Activated T-helper 9 cell treated with anti-CD3 and anti-CD28 coated beads, Interleukin-2, amount 50 U/mL, for 16 hours (primary cell): ENCODE measurements at places on chromosomes 12 and 14.

GRCh38 chr14:97411938-97412612 is 614.9 kb downstream of the VRK1 start:
- no peak for DNase-seq

DNA sequence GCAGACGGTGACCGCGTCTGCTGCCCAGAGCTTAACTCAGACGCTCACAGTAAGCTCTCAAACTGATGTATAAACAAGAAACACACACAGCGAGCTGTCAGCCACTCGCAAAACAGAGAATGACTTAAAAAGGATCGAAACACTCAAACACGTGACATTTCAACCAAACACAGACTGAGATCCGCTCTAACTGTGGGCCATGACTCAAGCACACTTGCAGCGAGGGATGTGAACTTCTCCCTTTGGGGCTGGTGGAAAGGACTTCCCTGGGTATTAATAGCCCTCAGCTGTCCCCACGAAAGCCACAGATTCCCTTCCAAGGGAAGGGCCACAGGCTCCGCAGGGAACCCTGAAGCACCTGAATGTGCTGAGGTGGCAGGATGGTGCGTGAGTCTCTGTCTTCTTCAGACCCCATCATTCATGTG is 29.1 kb downstream of the CCDC88C start:
- DNase-seq = peak; percentile 37

GRCh38 chr14:99654235-99654985 is 9.5 kb downstream of the HHIPL1 start:
- DNase-seq = no peak

DNA sequence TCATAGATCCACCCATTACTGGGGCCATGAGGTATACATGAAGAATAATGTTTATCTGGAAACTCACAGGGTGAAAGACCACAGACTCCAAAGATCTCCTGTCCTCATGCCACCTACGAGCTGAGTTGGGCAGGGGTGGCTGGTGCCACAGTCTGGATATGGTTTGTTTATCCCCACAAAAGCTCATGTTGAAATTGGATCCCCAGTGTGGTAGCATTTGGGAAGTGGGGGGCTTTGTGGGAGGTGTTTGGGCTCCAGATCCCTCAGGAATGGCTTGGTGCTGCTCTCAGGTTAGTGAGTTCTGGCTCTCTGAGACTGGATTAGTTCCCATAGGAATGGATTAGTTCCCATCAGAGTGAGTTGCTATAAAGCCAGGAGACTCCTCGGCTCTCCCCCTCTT is 192.3 kb upstream of the FSCB start:
- no peak for DNase-seq

DNA sequence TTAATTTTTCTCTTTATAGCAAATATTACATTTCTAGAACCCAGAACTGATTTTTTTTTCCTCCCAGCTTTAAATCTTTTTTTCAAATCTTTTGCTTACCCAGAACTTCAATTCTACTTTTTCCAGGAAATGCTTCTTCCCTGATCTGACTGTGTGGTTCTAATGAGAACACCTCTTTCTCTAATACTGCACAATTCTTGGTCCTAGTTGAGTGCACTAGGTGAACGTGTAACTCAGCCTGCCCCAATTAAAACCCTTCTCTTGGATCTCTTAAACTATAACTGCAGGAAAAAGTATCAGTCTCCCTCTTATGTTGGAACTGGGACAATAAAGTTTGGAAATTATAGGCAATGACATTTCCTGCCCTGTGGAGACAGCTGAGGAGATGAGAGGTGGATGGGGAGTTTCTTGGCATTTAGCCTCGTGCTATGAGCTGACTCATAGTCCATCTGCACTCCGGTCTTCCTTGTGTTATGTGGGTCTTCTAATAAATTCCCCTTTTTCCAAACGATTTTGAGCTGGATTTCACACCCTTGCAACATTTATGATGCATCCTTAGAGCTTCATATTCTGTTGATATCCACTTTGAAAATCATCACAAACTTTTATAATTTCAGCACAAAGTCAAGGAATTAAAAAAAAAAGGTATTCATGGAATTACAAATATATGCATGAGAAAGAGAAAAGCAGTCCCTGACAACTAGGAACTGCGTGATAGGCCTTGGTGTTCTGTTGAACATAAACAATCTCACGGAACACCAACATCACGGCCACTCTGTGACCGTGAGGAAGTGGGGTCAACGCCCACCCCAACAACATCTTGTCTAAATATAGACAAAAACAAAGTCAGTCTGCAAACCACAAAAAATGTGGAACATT is 52.4 kb downstream of the BRMS1L start:
- no peak for DNase-seq

- no peak for DNase-seq
These were observed 173.0 kb upstream of the WSCD2 start for GRCh38 chr12:107955966-107956643.

DNA sequence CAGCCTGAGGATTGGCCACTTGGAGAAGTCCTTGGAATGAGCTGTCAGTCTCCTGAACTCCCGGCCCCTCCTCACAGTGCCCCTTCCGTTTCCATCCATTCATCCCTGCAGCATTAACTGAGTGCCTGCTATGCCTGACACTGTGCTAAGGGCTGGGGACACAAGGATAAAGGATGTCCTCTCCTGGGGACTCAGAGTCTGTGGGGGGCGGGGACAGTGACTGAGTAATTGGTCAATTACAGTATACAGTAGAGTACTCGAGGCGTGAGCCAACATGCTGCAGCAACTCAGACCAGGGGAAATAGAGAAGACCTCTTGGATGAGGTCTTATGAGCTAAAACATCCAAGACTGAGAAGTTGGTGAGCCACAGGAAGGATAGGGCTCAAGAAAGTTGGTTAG is 43.4 kb upstream of the PWP1 start:
- DNase-seq = no peak

GRCh38 chr12:5230156-5230555 is 186.5 kb downstream of the KCNA5 start:
- no peak for DNase-seq

DNA sequence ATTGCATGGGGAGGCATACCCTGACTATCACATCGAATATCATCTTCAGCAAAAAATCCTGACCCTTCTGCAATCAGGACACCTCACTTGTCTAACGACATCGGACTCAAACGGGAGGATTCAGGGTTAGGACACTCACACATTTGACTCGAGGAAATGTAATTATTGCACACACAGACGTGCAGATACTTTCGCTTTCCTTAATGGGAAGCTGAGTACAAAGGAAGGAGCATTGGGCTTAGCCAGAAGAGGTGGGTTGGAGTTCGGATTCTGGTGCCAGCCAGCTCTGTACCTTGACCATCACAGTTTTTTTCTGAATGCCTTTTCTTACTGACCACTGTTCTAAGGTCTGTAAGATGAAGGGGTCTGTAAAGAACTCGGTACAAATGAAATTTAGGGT is 260.4 kb downstream of the GALC start:
- no peak for DNase-seq

DNA sequence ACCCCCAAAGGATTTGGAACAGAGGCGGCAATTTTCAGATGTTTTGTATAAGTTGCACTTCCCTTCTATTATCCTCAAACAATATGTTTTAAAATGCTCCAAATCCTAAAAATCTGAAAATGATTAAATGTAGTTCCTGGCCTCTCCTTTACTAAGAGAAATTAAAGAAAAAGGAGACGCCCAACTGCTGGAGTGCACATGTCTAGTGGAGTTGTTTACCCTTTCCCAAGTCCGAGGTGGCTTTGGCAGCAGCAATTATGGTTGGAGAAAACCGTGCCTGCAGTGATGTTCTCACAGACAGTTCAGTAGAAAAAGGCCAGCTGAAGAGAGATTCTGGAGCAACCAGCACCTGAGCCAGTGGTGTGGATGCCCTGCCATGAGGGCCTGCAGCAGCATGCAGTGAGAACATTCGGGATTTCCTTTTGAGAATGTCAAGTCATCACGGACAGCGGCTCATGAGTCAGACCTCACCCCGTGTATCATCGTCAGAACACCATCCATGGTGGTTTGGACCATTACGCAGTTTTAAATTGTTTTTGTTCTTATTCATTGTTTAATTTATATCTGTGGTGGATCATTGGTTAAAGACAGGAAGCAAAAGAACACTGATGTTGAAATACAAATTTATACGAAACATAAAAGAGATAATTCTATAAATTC is 179.0 kb upstream of the KRR1 start:
- DNase-seq = no peak

- no peak for DNase-seq
These were observed 76.5 kb upstream of the AMIGO2 start for GRCh38 chr12:47156167-47156736.

DNA sequence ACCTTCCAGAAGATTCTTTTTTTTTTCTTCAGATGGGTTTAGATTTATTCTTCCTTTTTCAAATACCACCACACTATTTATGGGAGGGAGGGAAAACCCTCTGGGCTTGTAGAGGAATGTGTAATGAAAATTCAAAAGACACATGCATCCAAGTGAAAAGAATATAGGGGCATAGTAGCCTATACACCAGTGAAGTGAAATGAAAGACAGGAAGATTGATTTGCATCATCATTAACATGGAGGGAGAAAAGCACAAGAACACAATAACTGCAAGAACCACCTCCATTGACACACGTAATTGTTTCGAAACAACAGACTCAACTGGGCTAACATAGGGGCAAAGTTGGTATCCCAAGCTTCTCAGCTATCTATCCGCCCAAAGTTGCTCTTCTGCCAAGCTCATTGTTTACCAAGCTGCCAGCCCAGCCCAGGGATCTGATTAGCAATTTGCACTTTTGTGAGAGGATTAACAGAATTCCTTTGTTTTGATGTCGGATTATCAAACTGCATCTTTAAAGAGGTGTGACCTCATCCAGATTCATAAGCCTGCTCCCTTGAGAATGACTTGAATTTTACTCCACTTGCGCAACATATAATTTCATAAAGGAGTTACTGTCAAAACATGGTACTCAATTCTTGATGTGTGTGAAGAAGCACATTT is 430.5 kb upstream of the SOX5 start:
- DNase-seq = no peak

- DNase-seq = no peak
These were observed 27.8 kb upstream of the DLK1 start for GRCh38 chr14:100698666-100699448.

- no peak for DNase-seq
These were observed 27.1 kb downstream of the FMNL3 start for GRCh38 chr12:49680075-49680474.

DNA sequence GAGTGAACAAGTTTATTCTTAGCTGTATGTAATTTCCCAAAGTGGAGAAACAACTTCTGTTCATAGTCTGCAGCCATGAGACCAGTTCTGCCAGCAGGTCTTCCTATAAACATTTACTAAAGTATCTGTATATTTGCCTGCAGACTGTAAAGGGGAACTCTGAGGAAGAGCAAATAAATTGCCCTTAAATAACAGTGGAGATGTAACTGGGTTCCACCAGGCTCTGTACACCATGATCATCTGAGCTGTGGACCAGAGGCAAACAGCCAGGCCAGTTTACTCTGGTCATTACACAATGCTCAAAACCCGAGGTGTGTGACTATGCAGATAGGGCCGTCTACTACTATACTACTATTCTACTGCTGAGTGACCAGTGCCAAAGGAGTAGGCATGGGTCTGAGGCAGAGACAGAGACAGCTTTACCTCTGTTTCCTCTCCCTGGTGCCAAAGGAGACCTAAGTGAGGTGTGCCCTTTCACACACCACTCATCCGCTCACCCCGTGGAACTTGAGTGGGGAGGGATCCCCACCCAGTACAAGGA is 21.1 kb upstream of the CERS5 start:
- no peak for DNase-seq

DNA sequence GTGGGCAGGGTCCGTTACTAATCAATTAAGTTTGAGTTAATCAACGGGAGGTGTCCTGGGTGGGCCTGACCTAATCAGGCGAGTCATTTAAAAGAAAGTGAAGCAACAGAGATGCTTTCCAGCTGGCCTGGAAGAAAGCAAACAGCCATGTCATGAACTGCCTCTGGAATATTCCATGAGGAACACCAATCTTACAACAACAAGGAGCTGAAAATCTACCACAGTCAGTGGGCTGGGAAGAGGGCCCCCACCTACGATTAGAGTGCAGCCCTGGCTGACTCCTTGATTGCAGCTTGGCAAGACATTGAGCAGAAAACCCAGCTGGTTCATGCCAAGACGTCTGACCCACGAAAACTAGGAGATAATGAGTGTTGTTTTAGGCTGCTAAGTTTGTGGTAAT is 56.2 kb downstream of the SSPN start:
- no peak for DNase-seq

GRCh38 chr12:29033519-29033918 is 115.6 kb upstream of the FAR2 start:
- DNase-seq = no peak

GRCh38 chr12:107356266-107356936 is 263.1 kb upstream of the CRY1 start:
- no peak for DNase-seq

- no peak for DNase-seq
These were observed 24.8 kb downstream of the PPP1R36 start for GRCh38 chr14:64574371-64575107.

- no peak for DNase-seq
These were observed 33.3 kb downstream of the KIAA0586 start for GRCh38 chr14:58460772-58461171.

DNA sequence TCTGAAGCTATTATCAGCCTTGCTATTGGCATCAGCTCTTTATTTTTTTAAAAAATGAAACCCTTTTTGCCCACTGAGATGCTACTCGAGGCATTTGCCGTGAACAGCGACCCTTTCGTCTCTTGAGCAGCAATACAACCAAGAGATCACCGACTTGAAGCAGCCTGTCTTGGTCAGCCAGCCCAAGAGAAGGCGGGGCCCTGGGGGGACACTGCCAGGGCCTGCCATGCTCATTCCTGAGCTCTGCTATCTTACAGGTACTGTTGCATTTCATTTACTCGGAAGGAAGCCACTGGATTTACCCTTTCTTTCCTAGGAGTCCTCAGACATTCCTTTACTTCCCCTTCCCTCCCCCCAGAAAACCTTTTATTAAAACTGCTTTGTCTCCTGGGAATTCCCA is 16.7 kb downstream of the PIWIL1 start:
- DNase-seq = no peak

- DNase-seq = no peak
These were observed 95.0 kb downstream of the FOXN4 start for GRCh38 chr12:109214131-109214530.

- no peak for DNase-seq
These were observed 2.7 kb downstream of the SERPINA11 start for GRCh38 chr14:94449930-94450329.

DNA sequence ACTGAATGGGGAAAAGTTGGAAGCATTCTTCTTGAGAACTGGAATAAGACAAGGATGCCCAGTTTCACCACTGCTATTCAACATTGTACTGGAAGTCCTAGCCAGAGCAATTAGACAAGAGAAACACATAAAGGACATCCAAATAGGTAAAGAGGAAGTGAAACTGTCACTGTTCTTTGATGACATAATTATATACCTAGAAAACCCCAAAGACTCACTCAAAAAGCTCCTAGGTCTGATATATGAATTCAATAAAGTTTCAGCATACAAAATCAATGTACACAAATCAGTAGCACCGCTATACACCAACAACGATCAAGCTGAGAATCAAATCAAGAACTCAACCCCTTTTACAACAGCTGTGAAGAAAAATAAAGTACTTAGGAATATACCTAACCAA is 157.3 kb upstream of the DDHD1 start:
- no peak for DNase-seq

- DNase-seq = peak; percentile 69
These were observed 1181.2 kb downstream of the VRK1 start for GRCh38 chr14:97978341-97978740.

GRCh38 chr12:44960423-44960822 is 84.3 kb upstream of the NELL2 start:
- no peak for DNase-seq

GRCh38 chr14:68464711-68465110 is 328.2 kb downstream of the ZFP36L1 start:
- DNase-seq = no peak
